ENCODE measurements at places on chromosomes 1 and 21.

DNA sequence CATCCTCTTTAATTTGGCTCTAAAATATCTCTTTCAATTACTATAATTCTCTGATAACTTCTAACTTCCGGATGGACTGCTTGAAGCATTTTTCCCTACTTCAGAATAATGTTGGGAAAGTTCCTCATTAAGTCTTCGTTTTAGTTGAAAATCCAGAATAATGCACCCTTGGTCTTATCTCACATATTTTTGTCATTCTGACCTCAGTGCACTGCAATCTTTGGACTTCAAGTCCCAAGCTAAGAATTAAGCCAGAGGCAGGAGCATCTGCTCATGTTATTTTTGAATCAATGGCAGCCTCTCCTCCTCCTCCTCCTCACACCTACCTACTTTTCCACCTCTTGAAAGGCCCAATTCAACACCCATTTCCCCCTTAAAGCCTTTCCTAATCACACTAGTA lies 169.8 kb downstream of the CYYR1 start:
- no peak for DNase-seq

- no peak for DNase-seq
Measured at GRCh38 chr1:84919461-84919970, 26.5 kb upstream of the LPAR3 start.

DNA sequence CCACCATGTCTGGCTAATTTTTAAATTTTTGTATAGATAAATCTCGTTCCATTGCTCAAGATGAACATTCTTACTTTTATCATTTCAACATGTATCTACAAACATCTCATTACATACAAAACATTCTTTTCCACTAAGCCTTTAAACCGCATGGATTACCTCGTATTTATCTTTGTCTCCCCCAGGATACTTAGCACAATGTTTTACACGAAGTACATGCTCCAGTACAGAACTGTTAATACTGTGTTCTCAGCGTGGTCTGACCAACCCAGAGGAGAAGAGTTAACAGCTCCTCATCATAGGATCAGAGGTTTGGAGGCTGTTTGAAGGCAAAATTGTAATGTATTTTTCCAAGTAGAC lies 7.4 kb downstream of the PIK3C2B start:
- no peak for DNase-seq

DNA sequence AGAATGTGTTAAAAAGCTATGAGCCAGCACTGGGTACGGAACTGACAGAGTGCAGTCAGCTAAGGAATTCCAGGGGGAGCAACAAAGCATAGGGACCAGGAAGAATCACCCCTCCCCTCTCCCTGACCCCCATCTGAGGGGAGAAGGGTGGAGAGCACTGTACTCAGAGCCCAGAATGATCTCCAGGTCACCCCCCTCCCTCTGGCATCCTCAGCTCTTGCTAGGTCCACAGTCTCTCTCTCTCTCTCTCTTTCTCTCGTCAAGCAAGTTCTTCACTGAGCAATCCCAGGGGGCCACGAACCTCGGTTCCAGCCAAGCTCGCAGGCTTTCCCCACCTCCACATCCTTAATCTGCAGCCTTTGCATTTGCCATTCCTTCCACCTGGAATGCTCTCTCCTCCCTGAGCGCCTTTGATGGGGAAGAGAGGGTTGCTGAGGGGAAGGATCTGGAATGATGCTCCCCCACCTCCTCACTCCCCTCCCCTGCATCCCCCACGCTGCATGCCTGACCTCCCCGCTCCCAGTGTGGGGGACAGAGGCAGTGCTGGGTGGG lies 6.7 kb upstream of the WASF2 start:
- no peak for DNase-seq

DNA sequence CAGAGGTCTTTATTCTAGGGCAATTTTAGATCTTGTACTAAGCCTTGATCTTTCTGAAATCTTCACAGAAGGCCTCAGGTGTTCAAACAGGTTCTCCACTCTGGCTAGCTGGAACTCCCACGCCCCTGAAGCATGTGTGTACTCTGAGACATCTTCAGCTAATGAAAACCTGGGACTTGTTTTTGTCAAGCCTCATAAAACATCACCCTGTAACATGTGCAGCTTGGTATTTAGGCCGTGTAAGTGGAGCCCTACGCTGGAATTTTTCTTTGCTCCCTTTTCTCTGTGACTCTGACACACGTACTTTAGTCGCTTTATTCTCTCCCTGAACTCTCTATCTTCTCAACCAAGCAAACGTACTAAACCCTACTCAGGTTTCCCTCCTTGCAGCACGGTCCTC lies 701.9 kb upstream of the ZP4 start:
- DNase-seq, result no peak

GRCh38 chr1:89945852-89946476 lies 48.9 kb upstream of the ZNF326 start:
- no peak for DNase-seq

DNA sequence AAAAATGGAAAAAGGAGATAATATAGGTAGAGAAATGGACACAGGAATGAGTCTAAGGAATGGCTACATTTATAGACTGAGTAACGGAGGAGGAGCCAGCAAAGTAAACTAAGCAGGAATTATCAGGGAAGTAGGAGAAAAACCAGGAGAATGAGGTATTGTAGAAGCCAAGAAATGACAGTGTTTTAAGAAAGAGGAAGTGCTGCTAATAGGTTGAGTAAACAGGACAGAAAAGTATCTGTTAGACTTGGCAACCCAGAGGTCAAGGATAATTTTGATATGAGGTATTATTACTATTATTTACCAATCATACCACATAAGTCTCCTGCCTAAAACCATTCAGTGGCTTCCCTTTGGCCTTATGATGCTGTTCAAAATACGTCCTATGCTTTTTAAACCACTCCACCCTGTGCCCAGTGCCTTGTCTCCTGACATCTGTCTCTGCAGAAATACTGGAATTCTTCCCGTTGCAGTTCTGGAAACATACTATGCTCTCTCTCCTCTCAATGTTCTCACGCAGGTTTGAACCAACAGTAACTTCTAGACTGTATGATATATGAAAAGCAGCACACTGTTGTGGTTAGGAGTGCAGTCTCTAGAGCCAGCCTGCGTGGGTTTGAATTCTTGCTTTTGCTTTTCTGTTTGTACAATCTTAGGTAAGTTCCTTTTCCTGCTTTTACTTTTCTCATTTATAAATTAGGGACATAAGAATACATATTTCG lies 24.6 kb upstream of the NEK7 start:
- no peak for DNase-seq

DNA sequence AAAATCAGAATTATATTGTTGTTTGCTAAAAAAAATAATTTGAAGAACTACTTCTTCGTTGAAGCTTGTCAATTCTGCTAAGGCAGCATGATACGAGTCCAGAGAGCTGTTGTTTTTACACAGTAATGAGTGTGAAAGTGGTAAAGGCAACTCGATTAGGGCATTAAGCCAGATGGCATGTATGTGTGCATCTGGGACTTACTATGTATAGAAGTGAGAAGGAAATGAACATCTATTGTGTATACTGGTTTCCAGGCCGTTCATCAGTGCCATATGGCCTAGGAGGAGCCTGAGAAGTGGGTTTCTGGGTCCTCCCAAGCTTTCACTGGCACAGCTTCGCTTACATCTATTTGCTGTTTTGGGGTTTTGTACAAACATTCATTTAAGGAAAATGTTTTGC lies 5.7 kb downstream of the CTPS1 start:
- no peak for DNase-seq

GRCh38 chr1:208420696-208421095 lies 176.5 kb upstream of the PLXNA2 start:
- no peak for DNase-seq

DNA sequence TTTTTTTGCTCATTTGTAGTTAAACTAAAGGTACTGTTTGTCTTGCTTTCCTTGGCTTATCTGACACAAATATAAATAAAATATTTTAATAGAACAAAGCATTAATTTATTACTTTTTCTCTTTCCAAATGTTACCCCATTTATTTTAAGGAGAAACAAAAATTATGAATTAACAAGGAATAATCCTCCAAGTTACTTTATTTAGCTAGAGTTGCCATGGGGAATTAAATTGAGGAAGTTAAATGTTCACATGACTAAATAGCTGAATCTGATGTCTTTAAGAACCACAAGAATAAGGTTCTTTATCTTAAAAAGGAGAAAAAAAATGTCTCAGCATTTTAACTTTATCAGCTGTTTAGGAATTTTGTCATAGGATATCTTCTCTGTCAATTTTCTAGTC lies 12.3 kb downstream of the ATG4C start:
- DNase-seq, result no peak

GRCh38 chr1:61337981-61338848 lies 255.9 kb downstream of the NFIA start:
- no peak for DNase-seq

GRCh38 chr1:12643079-12643478 lies 806 bp upstream of the AADACL4 start:
- DNase-seq, result no peak

DNA sequence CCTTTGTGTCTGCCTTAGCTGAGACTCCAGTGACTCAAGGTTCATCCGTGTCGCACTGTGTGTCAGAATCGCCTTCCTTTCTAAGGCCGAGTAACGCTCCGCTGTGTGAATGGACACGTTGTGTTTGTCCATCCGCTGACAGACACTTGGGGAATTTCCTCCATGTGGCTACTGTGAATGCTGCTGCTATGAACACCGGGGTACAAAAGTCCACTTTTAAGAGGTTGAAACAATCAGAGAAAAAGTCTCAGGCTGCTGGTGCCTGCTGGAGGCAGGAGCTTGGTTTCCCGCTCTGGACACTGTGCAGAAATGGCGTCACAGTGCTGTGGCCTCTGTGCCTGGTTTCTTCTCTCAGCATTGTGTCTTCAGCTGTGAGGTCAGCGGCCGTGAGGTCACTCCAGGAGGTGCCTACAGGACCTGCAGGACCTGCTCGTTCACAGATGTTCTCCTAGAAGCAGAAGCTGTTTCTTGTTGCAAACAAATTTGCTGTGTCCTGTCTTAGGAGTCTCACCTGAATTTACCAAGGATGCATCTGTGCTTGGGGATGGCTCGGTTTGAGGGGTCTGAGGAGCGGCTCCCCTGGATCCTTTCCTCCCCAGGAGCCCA lies 34.2 kb downstream of the KRTAP10-1 start:
- DNase-seq, result no peak

GRCh38 chr1:59999006-59999405 lies 72.4 kb upstream of the CYP2J2 start:
- DNase-seq, result no peak

DNA sequence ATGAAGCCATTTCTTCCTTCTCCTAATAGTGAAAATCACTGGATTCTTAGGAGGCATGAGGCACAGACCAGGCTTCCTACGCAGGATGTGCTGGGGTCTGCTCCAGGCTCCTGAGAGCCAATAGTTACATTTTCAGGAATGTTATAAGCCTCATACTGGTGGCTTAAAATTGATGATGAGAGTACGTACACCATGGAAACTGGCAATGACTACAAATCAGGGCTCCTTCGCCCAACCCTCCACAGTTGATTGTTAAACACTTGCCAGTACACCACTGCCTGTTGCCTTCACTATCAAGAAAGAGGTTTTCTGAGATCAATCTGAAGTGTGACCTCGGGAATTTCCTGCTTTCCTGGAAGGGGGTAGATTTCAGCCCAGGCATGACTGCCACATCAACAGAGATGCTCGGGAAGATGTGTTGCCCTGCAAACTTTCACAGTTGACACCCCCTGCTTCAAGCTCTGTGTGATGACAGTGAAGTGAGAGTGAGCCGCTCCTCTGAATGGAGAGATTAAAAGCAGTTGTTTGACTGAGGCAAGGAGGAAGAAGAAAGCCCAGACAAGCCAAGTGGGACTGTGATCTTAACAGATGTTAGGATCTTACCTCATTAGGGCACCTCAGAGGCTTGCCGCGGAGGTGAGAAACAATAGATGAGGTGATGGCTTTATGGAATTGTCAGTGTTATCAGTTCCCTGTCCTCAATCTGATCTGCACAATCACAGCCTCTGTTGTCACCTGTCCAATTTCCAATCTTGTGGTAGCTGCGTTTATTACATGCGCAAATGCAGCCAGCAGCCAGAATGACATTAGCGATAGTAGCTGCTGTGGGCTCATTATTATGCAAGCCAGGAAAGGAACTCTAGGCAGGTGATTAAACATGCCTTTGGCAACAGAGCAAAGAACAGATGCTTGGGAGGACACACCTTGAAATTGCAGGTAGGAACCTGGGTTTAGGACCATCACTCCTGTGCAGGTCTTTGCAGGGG lies 277.3 kb downstream of the KAZN start:
- no peak for DNase-seq

DNA sequence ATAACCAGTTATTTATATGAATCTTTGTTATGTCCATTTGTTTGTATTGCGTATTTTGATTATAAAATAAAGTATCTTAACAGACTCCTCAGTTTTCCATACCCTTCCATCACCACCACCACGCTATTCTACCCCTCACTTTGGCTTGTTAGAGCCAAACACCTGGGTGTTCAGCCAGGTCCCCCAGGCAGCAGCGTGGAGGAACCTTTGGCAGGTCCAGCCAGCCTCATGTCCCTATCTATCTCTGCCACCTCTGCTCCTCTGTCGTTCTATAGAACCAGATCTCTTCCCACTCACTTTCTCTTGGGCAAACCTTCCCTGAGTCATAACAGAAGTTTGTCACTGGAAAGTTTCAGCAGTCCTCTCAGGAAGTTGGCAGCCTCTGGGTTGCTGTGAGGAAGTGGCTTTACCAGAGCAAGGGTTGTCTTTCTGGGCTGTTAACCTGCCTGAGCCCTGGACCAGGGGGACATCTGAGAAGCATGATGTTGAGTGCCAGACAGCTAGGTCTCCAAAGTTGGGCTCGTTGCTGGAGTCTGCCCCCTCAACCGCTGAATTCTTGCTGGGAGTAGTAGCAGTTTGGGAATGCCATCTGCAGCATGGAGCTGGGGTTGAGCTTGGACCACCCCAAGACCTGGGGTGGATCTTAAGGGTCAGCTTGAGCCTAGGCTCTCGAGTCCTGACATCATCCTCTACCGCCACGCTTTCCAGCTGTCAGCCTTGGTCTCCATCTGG lies 996 bp upstream of the SH3BGRL3 start:
- DNase-seq, result no peak

DNA sequence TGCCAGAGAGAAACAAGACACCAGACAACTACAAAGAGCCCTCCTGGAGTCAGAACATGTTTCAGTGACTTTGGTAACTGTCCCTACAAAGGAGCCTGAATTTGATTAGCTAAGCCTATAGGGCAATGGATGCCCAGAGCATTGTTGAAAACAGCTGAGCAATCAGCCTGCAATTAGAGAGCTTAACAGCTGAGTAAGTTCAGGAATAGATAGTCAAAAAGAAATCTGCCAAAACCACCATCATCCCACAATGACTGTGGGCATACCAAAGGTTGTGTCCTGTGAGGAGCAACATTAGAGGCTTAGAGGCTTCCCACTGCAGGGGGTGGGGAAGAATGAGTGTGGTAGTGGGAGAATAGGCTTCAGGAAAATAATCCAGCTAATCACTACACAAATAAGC lies 32.1 kb downstream of the SH3BP5L start:
- no peak for DNase-seq

- no peak for DNase-seq
Measured at GRCh38 chr1:95388031-95388430, 154.0 kb downstream of the RWDD3 start.

- no peak for DNase-seq
Measured at GRCh38 chr1:84442256-84442655, 36.8 kb upstream of the RPF1 start.

Measured in stimulated activated CD4-positive, alpha-beta T cell treated with anti-CD3 and anti-CD28 coated beads, Interleukin-15, amount 100 ng/mL, for 1 hour (primary cell).